ENCODE measurements at places on chromosomes 11 and 22. TPM values are rescaled to one million over a fixed set of nuclear protein-coding genes. Genes with fewer than 3 reads are reported as not detected.

DNA sequence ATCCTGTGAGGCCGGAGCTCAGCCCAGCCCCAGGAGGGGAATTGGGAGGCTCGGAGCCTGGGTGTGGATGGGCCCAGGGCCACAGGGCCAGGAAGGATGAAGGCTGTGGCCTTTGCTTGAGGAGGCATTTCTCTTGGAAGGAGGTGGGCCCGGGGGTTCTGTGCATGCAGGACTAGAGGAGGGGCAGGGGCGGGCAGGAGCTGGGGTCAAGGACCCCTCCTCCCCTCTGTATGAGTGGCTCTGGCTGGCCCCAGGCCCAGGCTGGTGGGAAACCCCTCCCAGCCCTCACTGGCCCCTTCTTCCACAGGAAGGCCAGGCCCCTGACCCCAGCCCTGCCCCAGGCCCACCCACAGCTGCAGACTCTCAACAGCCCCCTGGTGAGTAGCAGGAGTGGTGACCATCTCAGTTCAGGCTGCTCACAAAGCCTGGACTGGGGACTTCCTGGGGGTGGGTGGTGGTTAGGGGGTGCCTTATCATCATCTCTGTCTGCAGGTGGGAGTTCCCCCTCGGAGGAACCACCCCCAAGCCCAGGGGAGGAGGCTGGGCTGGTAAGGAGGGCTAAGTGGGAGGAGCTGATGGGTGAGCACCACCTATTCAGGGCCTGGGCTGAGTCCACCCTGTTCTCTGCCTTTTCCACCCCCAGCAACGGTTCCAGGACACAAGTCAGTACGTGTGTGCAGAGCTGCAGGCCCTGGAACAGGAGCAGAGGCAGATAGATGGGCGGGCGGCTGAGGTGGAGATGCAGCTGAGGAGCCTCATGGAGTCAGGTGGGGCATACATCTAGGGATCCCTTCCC lies 6.0 kb downstream of the KCNK7 start:
- no peak for DNase-seq

The UBASH3B gene
- total RNA-seq: 81.9 TPM

DNA sequence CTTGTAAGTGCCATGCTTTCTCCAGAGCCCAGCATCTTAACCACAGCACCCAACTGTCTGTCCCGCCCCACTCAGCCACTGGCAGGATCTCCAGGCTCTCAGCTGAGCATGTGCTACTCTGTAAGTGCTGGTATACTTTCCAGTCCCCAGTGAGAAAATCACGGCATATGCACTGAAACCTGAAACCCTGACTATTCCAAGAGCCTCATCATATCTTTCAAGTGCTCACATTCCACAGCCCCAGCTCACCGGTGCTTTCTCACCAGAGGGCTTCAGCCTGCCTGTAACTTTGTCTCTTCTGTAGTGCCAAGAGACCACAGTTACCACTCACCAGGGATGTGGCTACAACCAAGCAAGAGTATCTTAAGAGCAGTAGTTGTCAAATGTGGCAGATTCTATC lies 24.4 kb upstream of the PAMR1 start:
- peak; percentile 81 for DNase-seq

- DNase-seq: peak; percentile 80
These were observed 25.4 kb upstream of the MYH9 start for GRCh38 chr22:36413022-36413775.

The RAG2 gene
- total RNA-seq: not detected

- DNase-seq: peak; percentile 86
These were observed 5.1 kb upstream of the MYRF start for GRCh38 chr11:61747192-61747966.

GRCh38 chr11:119222308-119222707 lies 16.2 kb downstream of the CBL start:
- DNase-seq: no peak

GRCh38 chr11:59437770-59438169 lies 1.5 kb downstream of the OR5A1 start:
- DNase-seq: no peak

DNA sequence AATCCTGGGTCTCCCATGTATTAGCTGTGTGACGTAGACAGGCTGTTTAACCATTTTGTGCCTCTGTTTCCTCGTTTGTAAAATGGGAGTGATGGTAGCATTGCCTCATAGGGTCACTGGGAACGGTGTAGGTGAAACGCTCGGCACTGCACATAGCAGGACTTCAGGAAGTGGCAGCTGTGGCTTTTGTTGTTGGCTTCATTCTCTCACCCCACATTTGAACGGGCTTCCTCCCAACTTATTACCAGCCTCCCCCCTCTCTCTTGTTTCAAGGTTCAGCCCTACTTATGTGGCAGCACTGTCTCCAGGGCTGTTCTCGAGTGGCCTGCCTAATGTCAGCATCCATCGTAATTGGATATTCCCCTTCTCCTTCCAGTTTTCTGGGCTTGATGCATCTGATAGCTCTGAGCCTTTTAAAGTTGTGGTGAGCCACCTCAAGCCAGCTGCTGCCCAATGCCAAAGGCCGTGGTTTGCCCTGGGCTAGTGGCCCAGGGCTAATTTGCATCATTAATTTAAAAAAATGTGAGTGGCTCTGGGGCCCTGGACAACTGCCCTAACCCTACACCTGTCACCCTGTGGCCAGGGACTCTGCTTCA lies 217.8 kb upstream of the TBCEL start:
- no peak for DNase-seq

DNA sequence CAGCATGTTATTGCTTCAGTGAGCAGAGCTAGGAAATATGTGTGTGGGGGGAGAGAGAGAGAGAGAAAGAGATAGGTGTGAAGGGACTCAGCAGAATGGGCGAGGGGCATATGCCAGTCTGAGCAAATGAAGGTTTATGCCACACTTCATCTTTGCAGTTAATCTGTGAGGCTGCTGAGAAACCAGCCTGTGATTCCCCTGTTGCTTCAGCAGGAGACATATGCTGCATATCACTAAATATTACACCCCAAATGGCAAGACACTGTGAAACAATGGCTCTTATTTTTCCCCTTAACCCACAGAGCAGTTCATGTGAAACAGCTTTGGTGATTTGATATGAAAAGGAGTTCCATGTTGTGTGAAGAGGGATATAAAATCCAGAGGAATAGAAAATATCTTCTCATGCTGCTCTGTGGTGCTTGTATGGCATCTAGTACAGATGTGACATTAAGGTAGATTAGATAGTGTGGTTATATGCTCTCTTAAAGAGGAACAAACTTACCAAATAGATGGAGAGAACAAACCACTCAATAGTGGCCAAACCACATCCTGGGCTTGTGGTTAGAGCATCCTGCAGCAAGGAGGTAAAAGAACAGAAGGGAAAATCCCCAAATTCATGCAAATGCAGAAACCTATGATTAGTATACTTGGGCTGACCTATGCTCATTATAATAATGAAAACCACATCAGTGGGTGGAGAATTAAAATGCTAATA lies 864.2 kb downstream of the FAM181B start:
- DNase-seq: no peak

DNA sequence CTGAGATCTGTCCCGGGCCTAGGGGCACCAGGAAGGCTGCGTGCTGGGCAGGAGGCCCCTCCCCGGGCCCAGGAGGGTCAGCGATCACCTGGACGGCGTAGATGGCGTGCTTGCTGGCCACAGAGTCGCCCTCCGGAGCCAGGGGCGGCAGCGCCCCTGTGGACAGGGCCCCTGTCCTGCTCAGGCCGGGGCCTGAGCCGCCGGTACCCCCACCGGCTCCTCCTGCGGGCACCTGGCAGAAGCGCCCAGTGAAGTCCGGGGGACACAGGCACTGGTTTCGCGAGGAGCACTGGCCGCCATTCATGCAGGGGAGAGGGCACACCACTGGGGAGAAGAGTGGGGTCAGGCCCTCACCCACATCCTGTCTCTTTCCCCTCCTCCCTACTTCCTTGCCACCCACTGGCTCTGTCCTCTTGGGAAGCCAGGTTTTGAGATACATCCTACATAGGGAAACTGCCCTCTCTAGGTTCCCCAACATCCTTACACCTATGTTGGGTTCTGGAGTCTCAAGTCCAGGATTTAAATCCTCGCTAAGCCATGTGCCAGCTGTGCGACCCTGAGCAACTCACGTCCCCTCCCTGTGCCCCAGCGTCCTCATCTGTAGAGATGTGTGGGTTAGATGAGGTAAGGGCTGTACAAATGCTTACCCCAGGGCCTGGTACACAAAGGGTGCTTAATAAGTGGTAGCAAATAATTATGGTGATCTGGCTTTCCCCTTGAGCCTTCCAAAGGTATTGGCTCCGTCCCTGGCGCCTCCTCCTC lies 3.9 kb downstream of the LTBP3 start:
- DNase-seq: no peak

DNA sequence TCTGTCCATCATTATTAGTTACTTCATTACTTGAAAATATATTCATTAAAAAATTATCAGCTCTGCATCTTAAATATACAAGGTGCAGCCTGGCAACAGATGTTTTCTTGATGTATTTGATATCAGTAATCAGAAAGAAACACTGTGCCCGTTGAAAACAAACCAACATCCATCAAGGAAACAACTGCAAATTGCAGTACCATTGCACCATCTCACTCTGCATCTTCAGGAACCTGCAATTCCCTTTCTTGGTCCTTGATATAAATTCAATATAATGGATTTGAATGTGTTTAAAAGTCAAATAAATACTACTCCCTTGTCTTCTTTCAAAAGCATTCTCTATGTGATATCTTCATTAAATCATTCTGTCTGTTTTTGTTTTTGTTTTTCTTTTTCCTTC lies 1131.2 kb downstream of the FAM181B start:
- DNase-seq: no peak

- peak; percentile 12 for DNase-seq
These were observed 58.5 kb downstream of the PPP2R1B start for GRCh38 chr11:111707691-111708067.

DNA sequence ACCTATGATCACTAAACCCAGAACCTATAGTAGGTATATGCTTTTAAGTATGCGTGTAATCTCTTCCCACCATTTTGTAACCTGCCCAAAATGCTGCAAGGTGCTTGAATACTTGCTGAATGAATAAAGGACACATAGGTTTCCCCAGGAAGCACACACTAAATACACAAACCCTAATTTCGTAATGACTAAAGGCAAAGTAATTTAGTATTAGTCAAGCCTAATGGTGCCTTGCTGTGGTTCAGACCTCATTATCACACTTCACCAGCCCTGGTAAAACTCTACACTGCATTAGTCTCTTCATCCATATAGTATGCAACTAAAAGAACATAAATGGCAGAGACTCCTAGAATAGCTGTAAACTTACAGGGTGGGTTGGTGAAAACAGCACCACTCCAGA lies 289.0 kb upstream of the PITPNB start:
- no peak for DNase-seq

The ADORA2A gene
- total RNA-seq: 1.8 TPM

- DNase-seq: no peak
These were observed 60.5 kb downstream of the MORC2 start for GRCh38 chr22:30908051-30908461.

The DLG2 gene
- total RNA-seq: 6.4 TPM

GRCh38 chr11:92393218-92393617 lies 168.6 kb downstream of the FAT3 start:
- DNase-seq: no peak

DNA sequence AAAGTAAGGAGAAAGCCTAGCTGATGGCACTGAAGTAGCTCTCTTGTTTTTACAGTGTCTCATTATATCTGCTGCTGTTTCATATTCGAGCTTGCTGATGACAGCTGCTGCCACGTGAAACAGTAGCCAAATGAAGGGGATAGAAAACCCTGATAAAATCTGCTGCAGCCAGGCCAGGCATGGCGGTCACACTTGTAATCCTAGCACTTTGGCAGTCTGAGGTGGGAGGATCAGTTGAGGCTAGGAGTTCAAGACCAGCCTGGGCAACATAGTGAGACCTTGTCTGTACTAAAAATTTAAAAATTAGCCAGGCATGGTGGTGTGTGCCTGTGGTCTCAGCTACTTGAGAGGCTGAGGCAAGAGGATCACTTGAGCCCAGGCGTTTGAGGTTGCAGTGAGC lies 13.4 kb downstream of the IFT46 start:
- no peak for DNase-seq

- no peak for DNase-seq
These were observed 345.4 kb downstream of the TENM4 start for GRCh38 chr11:79095424-79095823.

GRCh38 chr22:49423125-49423650 lies 404.5 kb downstream of the BRD1 start:
- DNase-seq: no peak

DNA sequence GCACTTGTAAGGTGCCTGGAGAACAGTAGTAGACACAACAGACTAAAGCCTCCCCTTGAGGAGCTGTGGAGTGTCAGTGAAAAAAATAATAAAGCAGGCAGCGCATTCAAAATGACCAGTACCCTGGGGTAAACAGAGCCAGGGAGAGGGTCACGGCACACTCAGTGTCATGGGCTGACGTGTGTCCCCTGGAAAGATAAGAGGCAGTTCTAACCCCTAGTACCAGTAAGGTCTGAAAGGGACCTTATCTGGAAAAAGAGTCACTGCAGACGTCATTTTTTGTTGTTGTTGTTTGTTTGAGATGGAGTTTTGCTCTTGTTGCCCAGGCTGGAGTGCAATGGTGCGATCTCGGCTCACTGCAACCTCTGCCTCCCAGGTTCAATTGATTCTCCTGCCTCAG lies 32.0 kb downstream of the DUSP8 start:
- DNase-seq: no peak

- no peak for DNase-seq
These were observed 7.1 kb downstream of the PNPLA5 start for GRCh38 chr22:43884600-43885318.

- no peak for DNase-seq
These were observed 50.2 kb downstream of the GRM5 start for GRCh38 chr11:89015614-89016013.

The PATE4 gene
- total RNA-seq: not detected

GRCh38 chr11:123338266-123338800 lies 91.7 kb upstream of the GRAMD1B start:
- no peak for DNase-seq

DNA sequence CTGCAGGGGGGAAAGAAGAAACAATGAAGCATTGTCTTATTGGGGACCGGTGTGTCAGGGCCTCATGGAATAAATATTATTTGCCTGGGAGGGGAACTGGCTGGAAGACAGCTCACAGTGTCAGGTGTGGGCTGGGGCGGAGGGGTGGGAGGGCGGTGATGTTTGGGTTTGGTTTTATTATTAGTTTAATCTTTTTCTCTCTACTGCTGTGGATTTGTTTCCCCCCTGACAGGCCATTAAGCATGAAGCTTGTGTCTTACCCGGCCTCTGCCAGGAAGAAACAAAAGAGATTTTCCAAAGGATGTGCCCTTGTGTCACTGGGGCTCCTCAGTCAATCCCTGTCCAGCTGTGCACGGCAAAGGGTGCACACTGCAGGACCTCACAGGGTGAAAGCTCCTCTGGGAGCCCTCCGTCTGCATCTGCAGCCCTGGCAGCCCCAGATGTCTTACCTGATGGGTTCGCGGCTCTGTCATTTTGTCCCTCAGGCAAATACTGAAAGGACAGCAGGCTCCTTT lies 203.1 kb upstream of the TMEM45B start:
- no peak for DNase-seq

DNA sequence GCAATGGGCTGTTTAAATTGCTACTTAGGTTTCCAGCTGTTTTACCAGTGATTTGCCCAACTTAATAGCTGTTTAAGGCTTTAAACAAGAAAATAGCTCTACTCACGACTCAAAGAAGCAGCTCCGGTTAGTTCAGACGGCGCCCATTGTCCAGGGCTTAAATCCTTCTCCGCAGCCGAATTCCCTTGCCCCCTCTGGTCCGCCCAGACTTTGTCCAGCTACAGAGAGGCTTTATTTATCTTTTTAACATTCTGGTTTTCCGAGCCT lies 20.9 kb upstream of the SCUBE1 start:
- no peak for DNase-seq

The HEPACAM gene
- not detected for total RNA-seq

The LARGE2 gene
- total RNA-seq: 1.4 TPM

Data from PC-9 (cell line).